ENCODE measurements at places on chromosomes 5 and 9. TPM values are rescaled to one million over a fixed set of nuclear protein-coding genes. Genes with fewer than 3 reads are reported as not detected.

The IL31RA gene
- total RNA-seq = 1.1 TPM

The CCDC171 gene
- total RNA-seq = 6.4 TPM

GRCh38 chr9:3954331-3955304 is 345.2 kb downstream of the GLIS3 start:
- DNase-seq = no peak

The JADE2 gene
- 81.3 TPM for total RNA-seq

GRCh38 chr5:89117124-89117644 is 234.2 kb upstream of the MEF2C start:
- DNase-seq = no peak

The SLC12A2 gene
- 12.2 TPM for total RNA-seq

The IL11RA gene
- total RNA-seq = 99.0 TPM

GRCh38 chr5:142017832-142018427 is 5.1 kb upstream of the GNPDA1 start:
- no peak for DNase-seq

- DNase-seq = no peak
Measured at GRCh38 chr9:105901514-105902109, 207.3 kb downstream of the TMEM38B start.

The SLC27A4 gene
- total RNA-seq = 36.8 TPM

The NUDT2 gene
- 3.4 TPM for total RNA-seq

GRCh38 chr5:74370168-74370567 is 270.4 kb downstream of the ENC1 start:
- DNase-seq = no peak

The NPDC1 gene
- total RNA-seq = 95.8 TPM

The GDNF gene
- total RNA-seq = not detected

DNA sequence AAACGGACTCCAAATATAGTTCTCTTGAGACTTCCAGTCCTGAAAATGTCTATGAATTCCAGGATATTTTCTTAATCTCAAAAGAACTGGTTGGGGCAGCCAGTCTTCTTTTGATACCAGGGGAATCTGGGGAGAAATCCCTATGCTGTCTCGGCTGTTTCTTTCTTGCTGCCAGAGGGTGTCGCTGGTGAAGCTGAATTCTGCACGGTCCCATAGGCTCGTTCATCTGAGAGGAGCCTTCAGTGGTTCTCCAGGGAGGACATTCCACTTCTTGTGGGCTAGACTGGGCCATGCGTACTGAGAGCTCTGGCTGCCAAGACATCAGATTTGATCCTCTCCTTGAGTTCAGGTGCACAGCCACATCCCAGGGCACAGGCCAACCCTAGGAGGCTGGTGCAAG is 155.0 kb upstream of the CLINT1 start:
- no peak for DNase-seq

The SLC1A3 gene
- 44.7 TPM for total RNA-seq

DNA sequence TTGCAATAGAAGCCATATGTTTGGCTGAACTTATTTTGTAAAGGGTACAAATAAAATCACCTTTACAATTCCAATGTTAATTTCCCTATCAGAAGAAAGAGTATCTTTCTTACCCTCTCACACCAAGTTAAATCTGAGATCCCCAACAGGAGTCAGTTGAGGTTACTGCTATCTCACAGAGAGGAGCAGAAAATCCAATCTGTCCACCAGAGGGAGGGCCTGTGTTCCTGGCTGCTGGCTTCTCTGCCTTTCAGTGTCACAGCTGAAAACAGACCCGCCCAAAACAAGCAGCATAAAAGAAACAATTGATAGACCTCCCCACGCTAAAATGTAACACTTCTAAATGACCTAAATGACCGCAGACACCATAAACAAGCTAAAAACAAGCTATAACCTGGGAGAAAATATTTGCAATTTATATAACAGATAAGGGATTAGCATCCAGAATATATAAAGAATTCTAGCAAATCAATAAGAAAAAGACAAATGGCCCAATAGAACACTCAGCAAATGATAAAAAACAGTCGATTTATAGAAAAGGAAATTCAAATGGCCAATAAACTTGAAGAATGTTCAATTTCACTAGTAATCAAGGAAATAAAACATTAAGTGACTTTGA is 24.5 kb upstream of the MVB12B start:
- DNase-seq = no peak

The C9 gene
- total RNA-seq = not detected

DNA sequence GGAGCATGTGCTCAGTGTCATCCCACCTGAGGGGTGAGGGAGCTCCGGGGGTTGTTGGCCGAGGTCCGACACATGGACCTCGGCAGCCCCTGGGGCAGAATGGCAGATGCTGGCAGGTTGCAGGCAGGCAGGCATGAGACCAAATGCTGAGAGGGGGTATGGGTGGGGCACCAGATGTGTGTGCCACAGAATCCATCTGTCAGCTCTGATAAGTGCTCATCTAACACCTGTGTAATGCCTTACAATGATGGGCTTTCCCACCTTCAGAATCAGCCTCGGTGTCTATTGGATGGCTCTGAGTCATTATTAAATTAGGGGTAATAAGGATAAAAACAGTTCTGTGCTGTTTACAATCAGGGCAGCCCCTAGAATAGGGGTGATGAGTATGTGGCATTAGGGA is 73.1 kb upstream of the SAP30L start:
- no peak for DNase-seq

DNA sequence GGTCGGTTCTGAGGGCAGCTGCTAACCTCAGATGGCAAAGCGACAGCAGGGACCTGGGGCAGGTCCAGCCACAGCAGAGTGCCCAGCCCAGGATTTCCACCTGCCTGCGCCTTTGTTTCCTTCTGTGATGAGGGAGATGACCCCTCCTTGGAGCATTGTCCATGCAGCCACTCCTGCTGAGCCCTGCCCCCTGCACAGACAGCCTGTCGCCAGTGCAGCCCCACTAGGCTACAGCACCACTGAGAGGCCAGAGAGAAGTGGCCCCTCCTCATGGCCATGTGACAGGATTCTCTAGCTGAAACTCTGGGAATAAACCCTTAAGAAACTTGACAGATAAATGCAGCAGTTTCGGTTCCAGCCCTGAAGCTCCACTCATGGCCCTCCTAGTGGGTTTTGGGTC is 10.5 kb upstream of the MRNIP start:
- DNase-seq = no peak

GRCh38 chr5:79535477-79536192 is 21.7 kb upstream of the HOMER1 start:
- DNase-seq = no peak

The DEPDC1B gene
- total RNA-seq = not detected

DNA sequence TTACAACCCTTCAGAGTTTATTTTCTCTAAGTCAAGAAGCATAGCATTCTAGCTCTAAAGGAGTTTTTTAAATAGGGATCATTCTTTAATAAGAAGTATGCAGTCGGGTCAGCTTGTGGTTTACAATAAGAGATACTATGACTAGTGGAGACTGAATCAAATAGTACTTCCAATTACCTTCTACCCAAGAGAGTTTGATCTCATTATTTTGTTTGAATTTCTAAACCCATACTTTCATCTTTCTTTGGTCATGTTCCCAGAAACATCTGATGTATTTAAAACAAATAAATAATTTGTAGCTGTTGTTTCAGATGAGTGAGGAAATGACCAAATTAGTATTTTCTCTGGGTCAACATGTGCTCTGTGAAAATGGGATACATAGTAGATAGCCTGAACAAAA is 160.2 kb upstream of the CDH6 start:
- DNase-seq = no peak

Measured in thoracic aorta (tissue), 2 donors.